M059J (cell line): ENCODE measurements at places on chromosomes 6 and 20. TPM values are rescaled to one million over a fixed set of nuclear protein-coding genes. Genes with fewer than 3 reads are reported as not detected.

The ELOVL4 gene
- total RNA-seq = 2.4 and 4.0 TPM in 2 replicates

The GNMT gene
- 0.54 TPM in 1 of 2 replicates, not detected in the other for total RNA-seq

The PACSIN1 gene
- 0.20 TPM in 1 of 2 replicates, not detected in the other for total RNA-seq

The CST7 gene
- 4.2 and 6.8 TPM in 2 replicates for total RNA-seq

The OSER1 gene
- total RNA-seq = 77.3 and 83.3 TPM in 2 replicates

The RAD21L1 gene
- total RNA-seq = 0.39 TPM in 1 of 2 replicates, not detected in the other

The PTGIS gene
- total RNA-seq = 0.02 and 0.07 TPM in 2 replicates

The GJA1 gene
- total RNA-seq = 39.2 and 54.5 TPM in 2 replicates

The MRPS26 gene
- 82.8 and 98.3 TPM in 2 replicates for total RNA-seq

The GABRR1 gene
- not detected in 2 replicates for total RNA-seq

The ADGRB3 gene
- 0.62 and 2.0 TPM in 2 replicates for total RNA-seq

The CPNE5 gene
- total RNA-seq = 0.02 TPM in 1 of 2 replicates, not detected in the other

The SSTR4 gene
- total RNA-seq = not detected in 2 replicates

The STMND1 gene
- total RNA-seq = not detected in 2 replicates

The LHFPL5 gene
- total RNA-seq = not detected in 2 replicates

The SIM1 gene
- 6.0 and 7.8 TPM in 2 replicates for total RNA-seq

The REM1 gene
- total RNA-seq = not detected in 2 replicates

The COL21A1 gene
- total RNA-seq = 1.4 and 41.5 TPM in 2 replicates

The TNF gene
- 0.47 and 0.62 TPM in 2 replicates for total RNA-seq

The TRIM10 gene
- not detected in 2 replicates for total RNA-seq

The TAAR9 gene
- total RNA-seq = not detected in 2 replicates

The SULF2 gene
- total RNA-seq = 104 and 140 TPM in 2 replicates

The HSPA1L gene
- total RNA-seq = 0.30 and 2.5 TPM in 2 replicates

The TCF15 gene
- total RNA-seq = not detected in 2 replicates

The MRAP2 gene
- total RNA-seq = 0.05 and 0.12 TPM in 2 replicates

The SCUBE3 gene
- total RNA-seq = 0.12 TPM in 1 of 2 replicates, not detected in the other

The ADGRG6 gene
- total RNA-seq = 8.1 and 8.8 TPM in 2 replicates

The NMBR gene
- total RNA-seq = 0.30 TPM in 1 of 2 replicates, not detected in the other

The KIFC1 gene
- 130 and 159 TPM in 2 replicates for total RNA-seq

The OPN5 gene
- not detected in 2 replicates for total RNA-seq

The ADGRF5 gene
- 0.07 TPM in 1 of 2 replicates, not detected in the other for total RNA-seq

The MDFI gene
- 0.79 and 1.4 TPM in 2 replicates for total RNA-seq

The PGC gene
- total RNA-seq = not detected in 2 replicates

The RFX6 gene
- not detected in 2 replicates for total RNA-seq
